NCI-H2029 treated with DMSO at 0.1 percent for 48 hours (cell line): ENCODE measurements at places on chromosomes 6 and 20.

- DNase-seq: no peak
These were observed 433.3 kb downstream of the CDC5L start for GRCh38 chr6:44820759-44821158.

GRCh38 chr6:99867026-99867425 is 127.0 kb downstream of the MCHR2 start:
- peak; percentile 7 for DNase-seq

DNA sequence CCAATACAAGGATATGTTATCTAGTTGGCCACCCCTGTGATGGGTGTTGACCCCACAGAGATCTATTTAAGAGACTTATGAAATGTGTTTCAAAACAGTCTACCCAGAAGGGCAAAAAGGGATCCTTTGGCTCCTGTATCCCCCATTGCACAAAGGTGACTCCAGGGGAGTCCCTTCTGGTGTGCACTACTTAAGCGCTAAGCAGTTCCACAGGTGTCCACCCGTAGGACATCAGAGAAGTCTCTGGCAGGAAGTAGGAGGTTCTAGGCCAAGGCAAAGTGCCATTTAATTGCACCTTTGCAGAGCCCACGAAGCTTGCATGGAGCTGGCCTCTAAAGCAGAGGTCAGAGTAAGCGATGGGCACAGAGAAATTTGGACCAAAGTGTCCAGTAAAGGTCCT is 147.7 kb downstream of the MRPL14 start:
- DNase-seq: no peak

- DNase-seq: no peak
These were observed 1.5 kb downstream of the PPP1R14C start for GRCh38 chr6:150144294-150144868.

GRCh38 chr6:135115411-135115810 is 60.8 kb upstream of the HBS1L start:
- DNase-seq: no peak

DNA sequence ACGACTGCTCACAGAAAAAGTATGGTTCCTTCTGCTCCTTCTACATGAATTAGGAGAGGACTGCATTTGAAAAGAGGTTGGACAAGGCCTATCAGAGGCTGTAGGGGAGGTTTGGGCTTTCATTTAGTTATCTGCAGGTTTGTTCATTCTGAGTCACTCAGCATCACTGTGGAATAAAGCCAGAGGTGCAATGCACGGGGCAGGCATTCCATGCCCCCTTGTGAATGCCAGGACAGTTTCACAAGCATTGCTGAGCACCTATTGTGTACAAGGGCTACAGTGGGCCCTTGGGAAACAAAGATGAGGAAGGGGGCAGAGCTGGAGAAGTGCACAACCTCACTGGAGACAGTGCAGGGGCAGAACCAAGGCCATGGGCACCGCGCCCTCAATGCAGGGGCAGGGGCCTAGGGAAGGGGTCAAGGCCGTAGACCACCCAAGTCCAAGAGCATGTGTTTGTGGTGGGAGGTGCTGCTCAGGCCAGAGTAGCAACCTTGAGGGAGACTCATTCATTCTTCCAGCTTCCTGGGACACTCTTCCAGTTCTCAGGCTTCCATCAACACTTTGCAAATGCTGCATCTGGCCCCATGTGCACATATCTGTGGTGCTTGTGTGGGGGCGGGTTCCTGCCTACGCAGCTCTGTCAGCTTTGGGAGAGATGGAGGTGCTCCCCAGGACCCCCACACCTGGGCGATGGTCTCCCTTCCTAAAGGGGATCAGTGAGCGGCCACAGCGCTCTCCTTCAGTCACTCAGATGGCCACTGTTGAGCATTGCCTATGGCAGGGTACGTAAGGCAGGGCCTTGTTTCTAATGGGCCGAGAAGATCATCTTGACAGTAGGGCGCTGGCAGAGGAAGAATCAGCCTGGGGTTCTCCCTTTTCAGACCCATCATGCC is 204.5 kb downstream of the SYNDIG1 start:
- DNase-seq: no peak

GRCh38 chr6:100455230-100456124 is 9.2 kb downstream of the SIM1 start:
- no peak for DNase-seq

DNA sequence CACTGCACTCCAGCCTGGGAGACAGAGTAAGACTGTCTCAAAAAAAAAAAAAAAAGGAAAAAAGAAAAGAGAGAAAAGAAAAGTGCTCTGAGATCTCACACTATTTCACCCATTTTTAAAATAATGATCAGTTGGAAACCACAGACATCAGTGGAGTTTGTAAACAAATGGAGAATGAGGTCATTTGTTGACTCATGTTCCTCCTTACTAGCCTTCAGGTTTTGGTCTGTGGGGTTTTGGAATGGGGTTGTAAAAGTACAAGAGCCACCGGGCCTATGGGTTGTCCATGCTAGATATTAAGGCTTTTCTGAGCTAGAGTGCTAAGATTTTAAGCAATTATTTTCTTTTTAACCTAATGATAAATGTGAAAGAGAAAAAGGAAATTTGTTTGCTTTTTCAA is 104.4 kb upstream of the PRL start:
- peak; percentile 11 for DNase-seq

- no peak for DNase-seq
These were observed 47.7 kb downstream of the PLAGL2 start for GRCh38 chr20:32159766-32160221.

- no peak for DNase-seq
These were observed 243.5 kb upstream of the THEMIS start for GRCh38 chr6:128144320-128144719.

- no peak for DNase-seq
These were observed 47.5 kb downstream of the PIGU start for GRCh38 chr20:34629342-34629741.

GRCh38 chr6:163985710-163986109 is 571.2 kb downstream of the QKI start:
- DNase-seq: no peak

GRCh38 chr20:59939052-59939878 is 840 bp downstream of the PPP1R3D start:
- DNase-seq: no peak

DNA sequence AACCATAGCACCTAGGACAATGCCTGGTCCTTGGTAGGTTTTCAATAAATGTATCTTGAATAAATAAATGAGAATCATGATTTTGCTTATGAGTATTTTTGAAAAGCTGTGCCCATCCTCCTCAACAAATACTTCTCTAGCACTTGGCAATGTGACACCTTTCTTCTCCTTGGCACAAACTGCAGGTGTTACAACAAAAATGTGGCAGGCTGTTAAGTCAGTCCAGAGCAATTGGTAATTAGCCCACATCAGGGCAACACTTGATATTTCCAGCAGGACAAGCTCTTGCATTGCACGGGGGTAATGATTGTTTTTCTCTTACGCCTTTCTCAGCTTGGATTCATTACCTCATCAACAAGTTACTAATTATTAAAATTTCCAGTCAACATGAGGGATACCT is 31.6 kb upstream of the SNX9 start:
- DNase-seq: peak; percentile 92

- DNase-seq: no peak
These were observed 104.3 kb downstream of the EDN3 start for GRCh38 chr20:59404749-59405148.

- no peak for DNase-seq
These were observed 28.4 kb upstream of the ANKRD60 start for GRCh38 chr20:58256842-58257241.

GRCh38 chr6:33425668-33426577 is 6.1 kb downstream of the SYNGAP1 start:
- DNase-seq: peak; percentile 53

GRCh38 chr6:7169296-7169721 is 61.5 kb downstream of the RREB1 start:
- no peak for DNase-seq

DNA sequence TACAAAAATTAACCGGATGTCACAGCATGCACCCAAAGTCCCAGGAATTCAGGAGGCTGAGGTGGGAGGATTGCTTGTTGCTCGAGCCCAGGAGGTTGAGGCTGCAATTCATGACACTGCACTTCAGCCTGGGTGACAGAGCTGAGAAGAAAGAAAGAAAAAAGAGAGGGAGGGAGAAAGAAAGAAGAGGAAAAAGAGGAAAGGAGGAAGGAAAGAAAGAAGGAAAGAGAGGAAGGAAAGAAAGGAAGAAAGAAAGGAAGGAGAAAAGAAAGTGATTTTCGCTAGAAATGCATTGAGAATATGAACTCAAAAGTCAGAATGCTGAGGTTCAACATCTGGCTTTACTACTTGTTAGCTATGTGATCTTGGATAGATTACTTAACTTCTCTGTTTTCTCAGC is 6.6 kb downstream of the SENP6 start:
- DNase-seq: no peak

DNA sequence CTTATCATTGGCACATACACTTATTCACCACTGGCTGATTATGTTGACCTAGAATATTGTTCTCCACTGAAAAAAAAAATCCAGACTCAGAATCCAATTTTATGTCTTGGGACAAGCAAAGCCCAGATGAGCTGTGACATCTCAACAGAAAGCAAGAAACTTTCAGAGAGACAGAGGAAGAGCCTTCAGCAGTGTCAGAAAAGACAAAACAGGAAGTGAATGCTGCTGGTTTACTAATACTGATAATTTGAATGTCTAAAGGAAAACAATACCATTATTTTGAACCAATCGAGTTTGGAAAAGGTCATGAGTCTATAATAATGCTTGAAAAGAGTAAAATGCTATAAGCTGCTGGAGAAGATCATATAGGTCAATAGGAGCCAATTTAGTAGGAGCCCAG is 179.8 kb upstream of the RIMS1 start:
- DNase-seq: no peak

DNA sequence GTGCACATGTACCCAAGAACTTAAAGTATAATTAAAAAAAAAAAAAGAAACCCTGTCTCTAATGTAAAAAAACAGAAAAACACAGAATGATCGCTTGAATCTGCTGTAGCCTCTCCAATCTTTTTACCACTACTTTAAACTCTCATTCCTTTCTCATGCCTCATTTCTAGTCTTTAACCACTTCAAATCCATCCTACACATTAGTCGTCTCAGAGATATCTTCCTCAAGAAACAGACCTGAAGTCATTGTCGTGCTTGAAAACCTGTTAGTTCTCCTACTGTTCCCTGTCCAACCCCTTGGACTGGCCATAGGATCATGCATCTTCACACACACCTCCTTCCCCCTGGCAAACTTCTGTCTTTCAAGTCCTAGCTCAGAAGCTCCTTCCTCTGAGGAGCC is 112.1 kb upstream of the BCLAF1 start:
- no peak for DNase-seq

DNA sequence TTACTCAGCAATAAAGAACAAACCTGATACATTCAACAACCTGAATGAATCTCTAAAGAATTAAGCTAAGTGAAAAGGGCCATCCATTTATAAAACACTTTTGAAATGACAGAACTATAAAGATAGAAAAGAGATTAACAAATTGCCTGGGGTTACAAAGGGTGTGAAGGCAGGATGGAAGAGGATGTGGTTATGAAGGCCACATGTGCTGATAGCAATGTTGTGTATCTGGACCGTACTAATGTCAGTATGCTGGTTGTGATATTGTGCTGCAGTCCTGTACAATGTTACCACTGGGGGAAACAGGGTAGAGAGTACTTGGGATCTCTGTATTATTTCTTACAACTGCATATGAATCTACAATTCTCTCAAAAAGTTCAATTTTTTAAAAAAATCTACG is 36.4 kb downstream of the ELOVL5 start:
- no peak for DNase-seq

DNA sequence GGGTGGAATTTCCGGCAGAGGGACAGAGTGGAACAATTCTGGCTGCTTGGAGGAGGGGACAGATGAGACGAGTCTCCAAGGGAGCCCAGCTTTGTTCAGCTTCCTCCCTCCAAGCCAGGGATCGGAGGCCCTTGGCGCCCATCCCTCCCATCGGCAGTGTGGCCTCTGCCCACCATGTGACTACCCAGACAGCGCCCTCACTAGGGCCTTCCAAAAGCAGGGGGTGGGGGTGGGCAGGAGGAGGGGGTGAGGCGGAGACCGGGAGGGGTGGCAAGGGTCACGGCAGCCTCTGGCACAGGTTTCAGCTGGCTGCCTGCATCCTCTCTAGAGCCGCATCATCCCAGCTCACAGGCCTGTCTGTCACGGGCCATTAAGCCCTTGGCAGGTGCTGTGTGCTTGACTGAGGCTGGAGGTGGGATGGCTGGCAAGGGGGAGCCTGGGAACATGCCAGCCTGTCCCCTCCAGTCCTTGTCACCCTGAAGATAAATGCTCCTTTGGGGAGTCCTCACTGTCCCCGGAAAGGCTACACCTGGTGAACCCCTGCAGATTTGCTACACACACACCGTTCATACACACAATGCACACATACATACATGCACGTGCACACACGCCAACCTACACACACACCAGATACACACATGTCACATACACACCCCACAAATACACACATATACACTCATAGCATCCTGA is 6.2 kb upstream of the FGD2 start:
- peak; percentile 75 for DNase-seq

DNA sequence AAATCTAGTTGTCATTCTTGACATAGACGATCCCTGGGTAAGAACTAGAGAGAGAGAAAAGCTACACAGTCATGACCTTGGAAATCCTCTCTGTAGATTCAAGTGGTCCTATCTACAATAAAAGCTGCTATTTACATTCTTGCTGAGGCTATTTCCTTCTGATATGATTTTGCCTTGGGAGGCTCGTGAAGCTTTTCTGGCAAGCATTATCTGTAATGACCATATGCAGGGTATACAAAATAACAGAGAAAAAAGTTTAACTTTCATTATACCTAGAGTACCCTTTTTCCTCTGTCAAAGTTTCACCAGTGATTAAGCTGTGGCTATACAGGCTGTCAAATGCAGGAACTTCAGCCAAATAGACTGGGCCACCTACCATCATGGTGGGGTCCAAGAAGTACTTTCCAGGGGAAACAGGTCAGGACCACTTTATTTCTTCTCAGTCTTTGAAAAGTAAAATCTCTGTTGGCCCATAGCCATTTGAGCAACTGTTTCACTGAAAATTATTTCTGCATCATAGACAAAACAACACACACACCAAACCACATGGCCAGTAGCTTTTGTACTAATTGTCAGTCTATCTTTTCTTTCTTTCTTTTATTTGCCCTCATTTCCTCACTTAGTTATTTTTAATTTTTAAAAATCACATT is 677.0 kb upstream of the ID4 start:
- no peak for DNase-seq

- peak; percentile 98 for DNase-seq
These were observed 22.6 kb downstream of the FOXP4 start for GRCh38 chr6:41568585-41569384.

GRCh38 chr6:20652299-20653084 is 118.2 kb downstream of the CDKAL1 start:
- DNase-seq: no peak

- DNase-seq: no peak
These were observed 259.8 kb upstream of the FLRT3 start for GRCh38 chr20:14597206-14597715.

GRCh38 chr6:111750153-111750552 is 123.1 kb downstream of the FYN start:
- DNase-seq: no peak

- DNase-seq: no peak
These were observed 198.0 kb downstream of the BACH2 start for GRCh38 chr6:90098627-90099026.

DNA sequence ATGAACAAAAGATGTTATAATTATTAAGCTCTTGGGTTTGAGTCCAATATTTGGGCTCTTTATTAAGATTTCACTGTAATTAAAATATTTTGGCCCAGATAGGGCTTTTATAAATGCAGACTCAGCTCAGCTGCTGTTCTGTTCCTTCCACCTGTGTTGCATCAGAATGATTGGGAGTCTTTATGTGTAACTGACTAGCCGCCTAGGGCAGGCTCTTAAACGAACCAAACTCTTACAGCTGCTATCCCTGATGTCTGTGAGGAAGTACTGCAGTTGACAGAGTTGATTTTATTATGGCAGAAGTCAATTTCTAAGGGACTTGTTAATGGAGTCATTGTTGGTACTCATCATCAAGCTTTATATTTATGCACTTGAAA is 144.7 kb downstream of the MYO6 start:
- DNase-seq: no peak
